Ureter (tissue), 1 donor: ENCODE measurements at places on chromosomes 3 and 15. TPM values are rescaled to one million over a fixed set of nuclear protein-coding genes. Genes with fewer than 3 reads are reported as not detected.

Gene ROPN1
- not detected for total RNA-seq

Gene TRH
- total RNA-seq = not detected

Gene SCAMP5
- total RNA-seq = 21.0 TPM

Gene ABI3BP
- 43.0 TPM for total RNA-seq

Gene TRIM59
- total RNA-seq = 7.0 TPM

Gene MYL3
- total RNA-seq = 4.6 TPM

Gene OR4F6
- not detected for total RNA-seq

Gene WNT5A
- 152 TPM for total RNA-seq

Gene PDIA3
- 328 TPM for total RNA-seq

Gene C3orf52
- 50.2 TPM for total RNA-seq

Gene TICRR
- 0.47 TPM for total RNA-seq

Gene TBL1XR1
- total RNA-seq = 181 TPM
